ENCODE measurements at places on chromosomes 4 and X. TPM values are rescaled to one million over a fixed set of nuclear protein-coding genes. Genes with fewer than 3 reads are reported as not detected.

The PARM1 gene
- polyA plus RNA-seq, result 69.8 TPM

The ZNF630 gene
- 2.4 TPM for polyA plus RNA-seq

The DOK7 gene
- polyA plus RNA-seq, result 21.0 TPM

The PHF8 gene
- 14.7 TPM for polyA plus RNA-seq

The ETDA gene
- not detected for polyA plus RNA-seq

The HS6ST2 gene
- polyA plus RNA-seq, result 48.2 TPM

The CXorf66 gene
- polyA plus RNA-seq, result not detected

The TBX22 gene
- not detected for polyA plus RNA-seq

The IL2RG gene
- 1.8 TPM for polyA plus RNA-seq

The CISD2 gene
- polyA plus RNA-seq, result 24.7 TPM

The IL13RA2 gene
- polyA plus RNA-seq, result not detected

The KLHL13 gene
- 54.8 TPM for polyA plus RNA-seq

The ADAM29 gene
- not detected for polyA plus RNA-seq

The IGFBP7 gene
- polyA plus RNA-seq, result 150 TPM

The RRH gene
- polyA plus RNA-seq, result 0.53 TPM

The HSFX2 gene
- polyA plus RNA-seq, result 0.46 TPM

The ALB gene
- polyA plus RNA-seq, result 3.3 TPM

The PPP1R3F gene
- 10.2 TPM for polyA plus RNA-seq

The LGI2 gene
- polyA plus RNA-seq, result 3.4 TPM

The STEEP1 gene
- polyA plus RNA-seq, result 16.4 TPM

The STARD8 gene
- 25.3 TPM for polyA plus RNA-seq

The CTAG2 gene
- polyA plus RNA-seq, result not detected

The RS1 gene
- 0.06 TPM for polyA plus RNA-seq

The MTNR1A gene
- polyA plus RNA-seq, result not detected

The ERCC6L gene
- 1.6 TPM for polyA plus RNA-seq

The XKRX gene
- polyA plus RNA-seq, result not detected

The CT83 gene
- polyA plus RNA-seq, result not detected

The SSX2B gene
- polyA plus RNA-seq, result not detected

The BTK gene
- 3.8 TPM for polyA plus RNA-seq

The TSPAN6 gene
- 24.8 TPM for polyA plus RNA-seq

The FANCB gene
- 1.8 TPM for polyA plus RNA-seq

The ELF4 gene
- polyA plus RNA-seq, result 9.2 TPM

The CACNA1F gene
- not detected for polyA plus RNA-seq

The NWD2 gene
- not detected for polyA plus RNA-seq

The KIT gene
- polyA plus RNA-seq, result 7.6 TPM

The AFF2 gene
- polyA plus RNA-seq, result 1.0 TPM

The PPP2R3B gene
- 282 TPM for polyA plus RNA-seq

The ZNF41 gene
- polyA plus RNA-seq, result 10.7 TPM

The NHSL2 gene
- 8.2 TPM for polyA plus RNA-seq

The UTP14A gene
- polyA plus RNA-seq, result 24.1 TPM

The PGK1 gene
- 225 TPM for polyA plus RNA-seq

The KLHL5 gene
- 19.6 TPM for polyA plus RNA-seq

The SPANXD gene
- not detected for polyA plus RNA-seq

The RGN gene
- polyA plus RNA-seq, result 2.4 TPM

The RNF150 gene
- 42.4 TPM for polyA plus RNA-seq
